Aortic smooth muscle cell (primary cell): ENCODE measurements at places on chromosomes 3 and 15. TPM values are rescaled to one million over a fixed set of nuclear protein-coding genes. Genes with fewer than 3 reads are reported as not detected.

Gene TRAIP
- total RNA-seq: 2.2 and 5.2 TPM in 2 replicates

Gene ANKUB1
- not detected in 2 replicates for total RNA-seq

Gene TGM4
- 0.13 TPM in 1 of 2 replicates, not detected in the other for total RNA-seq

Gene PLSCR5
- total RNA-seq: not detected in 2 replicates

Gene MESP2
- 0.25 and 0.53 TPM in 2 replicates for total RNA-seq

Gene ATP8B4
- total RNA-seq: 0.75 and 1.5 TPM in 2 replicates

Gene APBA2
- total RNA-seq: 11.5 and 14.7 TPM in 2 replicates

Gene CLDN11
- total RNA-seq: 3.3 and 30.1 TPM in 2 replicates

Gene GCSAM
- total RNA-seq: not detected in 2 replicates

Gene NDUFB5
- total RNA-seq: 127 and 170 TPM in 2 replicates

Gene RBMS3
- total RNA-seq: 93.7 and 99.1 TPM in 2 replicates

Gene COPG1
- 542 and 549 TPM in 2 replicates for total RNA-seq

Gene ISL2
- total RNA-seq: 0.12 and 0.26 TPM in 2 replicates

Gene MINAR1
- 0.66 and 0.68 TPM in 2 replicates for total RNA-seq

Gene PLCL2
- 5.8 and 8.1 TPM in 2 replicates for total RNA-seq

Gene ACKR4
- total RNA-seq: 157 and 395 TPM in 2 replicates

Gene TMEM158
- total RNA-seq: 5.4 and 13.2 TPM in 2 replicates

Gene GOLGA6L10
- total RNA-seq: 0.13 and 0.37 TPM in 2 replicates

Gene CHDH
- total RNA-seq: under 0.01 and 0.06 TPM in 2 replicates

Gene TMEM45A
- 27.1 and 33.6 TPM in 2 replicates for total RNA-seq

Gene RYR3
- total RNA-seq: 0.13 TPM in 1 of 2 replicates, not detected in the other

Gene HES1
- 7.0 and 15.7 TPM in 2 replicates for total RNA-seq

Gene ILDR1
- total RNA-seq: not detected in 2 replicates

Gene NEK10
- total RNA-seq: 26.4 and 36.9 TPM in 2 replicates

Gene PLSCR1
- total RNA-seq: 40.6 and 50.8 TPM in 2 replicates

Gene MCTP2
- total RNA-seq: 0.50 and 1.2 TPM in 2 replicates

Gene EPHA3
- 1.7 and 3.0 TPM in 2 replicates for total RNA-seq

Gene SERINC4
- total RNA-seq: under 0.01 and 0.06 TPM in 2 replicates

Gene OR5K2
- not detected in 2 replicates for total RNA-seq

Gene TMEM39A
- 47.7 and 50.1 TPM in 2 replicates for total RNA-seq

Gene GCNT3
- under 0.01 TPM in 1 of 2 replicates, not detected in the other for total RNA-seq

Gene A4GNT
- not detected in 2 replicates for total RNA-seq

Gene FAM3D
- total RNA-seq: 0.13 and 0.19 TPM in 2 replicates

Gene ZKSCAN7
- total RNA-seq: 5.2 and 5.7 TPM in 2 replicates

Gene TP63
- 0.12 and 0.53 TPM in 2 replicates for total RNA-seq

Gene SST
- total RNA-seq: not detected in 2 replicates

Gene FES
- total RNA-seq: 18.5 and 24.4 TPM in 2 replicates

Gene AGTR1
- 0.37 and 0.40 TPM in 2 replicates for total RNA-seq

Gene NR2F2
- 8.5 and 12.7 TPM in 2 replicates for total RNA-seq
